ENCODE measurements at places on chromosomes 1 and 21.
A peak's percentile ranks its signal among the peaks of the same experiment; 100 is the strongest.

DNA sequence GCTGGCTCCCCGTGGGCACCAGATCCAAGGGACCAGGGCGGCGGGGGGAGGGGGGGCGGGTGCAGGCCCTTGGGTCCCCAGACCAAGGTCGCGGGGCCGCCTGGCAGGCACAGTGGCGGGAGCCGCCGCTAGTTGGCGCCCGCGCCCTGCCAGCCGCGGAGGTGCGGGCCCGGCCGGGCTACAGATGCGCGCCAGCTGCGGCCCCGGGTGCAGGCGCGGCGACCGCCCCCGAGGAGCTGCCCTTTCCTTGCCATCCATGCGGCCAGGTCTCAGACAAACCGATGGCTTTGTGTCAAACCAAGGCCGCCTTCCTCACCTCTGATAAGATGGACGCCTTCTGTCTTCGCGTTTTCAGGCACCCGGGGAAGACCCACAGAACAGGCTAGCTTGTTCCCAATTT is 2.2 kb upstream of the RUNX3 start:
- peak; percentile 66 for DNase-seq

DNA sequence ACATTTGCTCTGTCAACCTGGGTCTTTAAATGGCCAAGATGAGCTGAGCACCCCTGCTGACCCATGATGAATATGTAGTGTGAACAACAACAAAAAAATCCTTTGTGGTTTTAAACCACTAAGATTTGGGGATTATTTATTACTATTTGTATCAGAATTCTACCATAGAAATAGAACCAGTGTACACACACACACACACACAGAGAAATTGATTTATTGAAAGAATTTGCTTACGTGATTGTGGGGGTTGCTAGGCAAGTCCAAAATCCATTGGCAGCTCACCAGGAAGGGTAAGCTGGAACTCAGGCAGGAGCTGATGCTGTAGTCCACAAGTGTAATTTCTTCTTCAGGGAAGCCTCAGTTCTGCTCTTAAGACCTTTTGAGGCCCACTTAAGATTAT is 82.5 kb upstream of the MAP1LC3C start:
- no peak for DNase-seq

DNA sequence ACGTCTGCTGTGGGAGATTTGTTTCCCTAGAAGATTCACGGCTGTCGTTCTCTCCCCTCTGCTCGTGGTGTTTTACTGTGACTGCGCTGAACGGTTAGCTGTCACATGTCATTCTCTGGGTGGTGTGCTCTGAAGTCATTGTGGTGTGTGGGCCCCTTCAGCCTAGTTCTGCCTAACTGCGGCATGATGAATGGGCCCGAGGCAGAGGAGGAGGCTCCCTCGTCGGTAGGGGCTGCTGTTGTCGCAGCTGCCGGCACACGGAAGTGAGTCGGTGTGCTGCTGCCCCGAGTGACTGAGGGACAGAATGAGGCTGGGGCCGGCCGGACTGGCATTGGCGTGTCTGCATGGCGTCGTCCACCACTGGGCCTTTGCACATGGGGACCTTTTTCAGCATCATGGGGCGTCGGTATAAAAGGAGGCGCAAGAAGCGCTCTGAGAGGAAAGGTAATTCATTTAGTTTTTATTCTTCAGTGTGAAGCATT is 77.9 kb downstream of the ADARB1 start:
- DNase-seq = no peak

- no peak for DNase-seq
These were observed 95.9 kb downstream of the GLUL start for GRCh38 chr1:182295697-182296096.

DNA sequence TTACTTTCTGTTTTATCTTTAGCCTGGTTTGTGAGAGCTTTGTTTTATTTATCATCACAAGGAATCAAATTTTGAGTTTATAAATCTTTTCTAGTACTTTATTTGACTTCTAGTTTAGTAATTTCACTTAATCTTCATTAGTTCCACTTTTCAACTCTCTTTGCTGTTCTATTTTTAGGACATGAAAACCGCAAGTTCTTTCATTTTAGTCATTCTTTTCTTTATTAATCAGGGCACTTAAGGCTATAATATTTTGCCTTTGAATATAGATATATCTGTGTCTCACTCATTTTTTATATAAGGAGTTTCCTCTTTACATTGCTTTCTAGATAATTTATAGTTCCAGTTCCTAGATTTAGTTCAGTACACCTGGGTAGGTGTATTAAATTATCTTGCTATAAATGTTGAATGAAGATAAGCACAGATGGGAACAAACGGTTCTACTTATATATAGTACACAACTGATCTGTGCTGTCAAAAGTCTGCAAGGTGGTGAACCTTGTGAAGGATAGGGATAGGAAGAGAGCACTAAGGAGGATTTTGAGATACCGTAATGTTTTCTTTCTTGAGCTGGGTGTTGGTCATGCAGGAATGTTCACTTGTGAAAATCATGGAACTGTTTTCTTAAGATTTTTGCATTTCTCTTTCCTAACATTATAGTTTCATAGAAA is 402.3 kb downstream of the RYR2 start:
- no peak for DNase-seq
